ENCODE measurements at places on chromosomes 6 and 20.

- no peak for DNase-seq
Measured at GRCh38 chr20:22523499-22524392, 60.6 kb downstream of the FOXA2 start.

- no peak for DNase-seq
Measured at GRCh38 chr6:138526822-138527235, 27.5 kb upstream of the NHSL1 start.

GRCh38 chr6:25652007-25652515 is at the start of gene SCGN:
Gene SCGN, plus strand, starts transcription at chr6:25652215. Its CDS starts 189 bp downstream, at chr6:25652404.
- DNase-seq: no peak

GRCh38 chr20:19757487-19758132 is 448 bp upstream of the RIN2 start:
- no peak for DNase-seq

DNA sequence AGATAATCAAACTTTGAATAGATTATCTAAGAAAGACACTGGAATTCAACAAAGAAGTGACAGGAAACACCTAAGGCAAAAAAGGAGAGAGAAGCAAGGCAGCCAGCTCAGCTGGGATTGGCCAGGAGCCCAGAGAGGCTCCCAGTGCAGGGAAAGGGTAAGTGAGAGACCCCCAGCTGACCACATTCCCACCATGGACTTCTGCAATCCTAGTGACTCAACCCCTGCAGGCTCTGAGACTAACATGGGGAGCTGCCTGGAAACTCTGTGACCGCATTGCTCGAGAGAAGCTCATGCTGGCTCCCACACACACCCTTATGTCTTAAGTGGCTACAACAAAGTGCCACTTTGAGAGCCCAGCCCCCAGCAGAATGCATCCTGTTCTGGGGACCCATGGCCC is 215.1 kb downstream of the PACRG start:
- no peak for DNase-seq

DNA sequence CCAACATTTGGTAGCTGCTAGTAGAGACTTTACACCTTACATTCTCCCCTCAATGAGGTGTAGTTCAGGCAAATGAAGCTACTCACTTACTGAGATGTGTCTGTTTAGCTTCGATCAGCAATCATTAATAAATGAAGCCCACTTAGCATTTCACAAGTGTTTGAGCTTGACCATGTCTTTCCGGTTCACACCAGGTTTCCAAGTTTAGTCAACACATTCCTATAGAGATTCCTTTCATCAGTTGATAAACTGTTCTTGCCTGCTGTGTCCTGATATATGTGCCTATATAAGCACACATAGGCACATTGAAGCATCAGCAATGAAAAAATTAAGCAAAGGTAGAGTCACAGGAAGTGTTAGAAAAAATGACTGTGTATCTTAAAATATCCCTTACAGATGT is 150.0 kb downstream of the BTBD3 start:
- DNase-seq: no peak

GRCh38 chr20:497979-498378 is 35.6 kb upstream of the TBC1D20 start:
- no peak for DNase-seq

DNA sequence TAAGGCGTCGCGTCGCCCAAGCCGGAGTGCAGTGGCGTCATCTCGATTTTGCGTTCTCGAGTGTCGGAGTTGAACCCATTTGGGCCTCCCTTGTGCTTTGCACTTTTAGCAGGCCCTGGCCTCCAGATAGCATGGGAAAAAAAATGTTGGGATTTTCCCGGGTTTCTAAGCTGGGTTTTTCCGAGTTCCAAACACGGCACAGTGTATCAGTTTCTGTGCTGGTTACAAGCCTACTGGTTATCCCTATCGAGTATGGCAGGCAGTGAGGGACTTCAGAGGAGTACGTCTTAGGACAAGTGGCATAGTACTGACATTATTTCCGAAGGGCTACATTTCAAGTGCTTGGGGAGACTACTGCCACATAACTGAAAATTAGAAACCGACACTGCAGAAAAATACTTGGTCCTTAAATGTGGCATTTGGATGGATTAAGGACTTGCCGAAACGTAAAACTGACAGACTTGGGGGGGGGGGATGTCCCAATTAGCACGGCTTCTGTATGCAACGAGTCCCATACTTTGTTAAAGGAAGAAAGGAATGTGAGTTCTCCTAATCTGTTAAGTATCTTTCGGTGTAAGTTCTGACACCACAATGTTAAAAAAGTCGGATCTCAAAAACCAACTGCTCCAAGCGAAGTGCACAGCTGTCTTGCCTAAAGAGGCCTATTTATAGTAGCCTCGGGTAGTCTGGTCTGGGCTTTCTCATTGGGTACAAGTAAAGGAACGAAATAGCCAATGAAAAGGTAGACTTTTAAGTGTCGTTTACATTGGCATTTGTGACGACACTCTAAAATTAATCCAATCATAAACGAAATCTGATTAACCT is 70.2 kb downstream of the HFE start:
- DNase-seq: peak; percentile 38

DNA sequence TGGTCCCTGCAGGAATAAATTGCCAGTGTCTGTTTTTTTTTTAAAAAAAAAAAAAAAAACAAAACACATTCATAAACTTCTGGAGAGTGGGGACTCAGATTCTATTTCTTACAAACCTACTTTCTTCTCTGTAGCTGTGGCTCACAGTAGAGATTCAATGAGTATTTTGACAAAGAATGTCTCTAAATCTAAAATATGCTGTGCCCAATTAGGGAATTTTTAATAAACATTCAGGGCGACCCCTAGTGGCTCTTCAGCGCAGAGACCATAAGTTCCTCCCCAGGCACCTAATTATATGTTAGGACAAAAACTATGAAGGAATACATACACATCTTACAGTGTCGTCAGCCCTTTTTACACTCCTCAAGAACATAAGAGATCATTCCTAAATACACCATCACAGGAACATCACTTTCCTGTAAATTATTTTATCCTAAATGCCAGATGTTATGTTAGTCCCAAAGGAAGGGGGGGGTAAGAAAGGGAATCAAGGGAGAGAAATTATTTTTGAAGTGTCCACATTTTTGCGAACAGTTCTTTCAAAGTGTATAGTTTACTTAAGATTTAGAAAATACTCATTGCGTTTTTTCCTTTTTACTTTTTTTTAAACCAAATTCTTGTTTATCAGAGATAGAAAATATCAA is 21.8 kb upstream of the NAA20 start:
- no peak for DNase-seq

GRCh38 chr6:21173031-21173430 is 420.5 kb upstream of the SOX4 start:
- no peak for DNase-seq

- no peak for DNase-seq
Measured at GRCh38 chr6:144317736-144318135, 32.6 kb downstream of the UTRN start.

- DNase-seq: no peak
Measured at GRCh38 chr6:11431455-11431937, 106.1 kb upstream of the TMEM170B start.

GRCh38 chr6:106083618-106084017 is 2.5 kb upstream of the PRDM1 start:
- DNase-seq: no peak

DNA sequence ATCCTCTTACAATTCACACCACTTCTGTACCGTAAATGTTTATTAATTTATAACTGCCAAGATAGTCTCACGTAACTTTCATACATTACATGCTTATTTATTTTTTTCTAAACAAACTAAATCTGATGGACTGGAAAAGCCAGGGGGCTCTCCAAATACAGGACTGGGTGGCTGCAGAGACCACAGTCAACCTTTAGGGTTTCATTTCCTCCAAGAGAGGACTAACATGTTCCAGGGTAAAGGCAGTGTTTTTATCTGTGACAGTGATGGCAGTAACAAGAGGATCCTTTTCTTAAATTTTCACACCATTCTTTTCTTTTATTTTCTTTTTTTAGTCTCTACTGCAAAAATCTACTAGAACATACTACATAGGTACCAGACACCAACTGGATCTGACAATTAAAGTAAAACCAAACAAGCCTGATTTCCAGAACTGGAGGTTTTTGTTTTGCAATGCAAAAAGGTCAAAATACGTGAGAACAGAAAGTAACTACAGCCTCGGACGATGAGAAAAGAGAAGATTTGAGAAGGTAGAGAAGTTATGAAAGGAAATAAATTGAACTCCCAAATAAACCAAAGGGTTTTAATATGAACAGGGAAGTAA is 1.2 kb downstream of the LMBRD1 start:
- no peak for DNase-seq

DNA sequence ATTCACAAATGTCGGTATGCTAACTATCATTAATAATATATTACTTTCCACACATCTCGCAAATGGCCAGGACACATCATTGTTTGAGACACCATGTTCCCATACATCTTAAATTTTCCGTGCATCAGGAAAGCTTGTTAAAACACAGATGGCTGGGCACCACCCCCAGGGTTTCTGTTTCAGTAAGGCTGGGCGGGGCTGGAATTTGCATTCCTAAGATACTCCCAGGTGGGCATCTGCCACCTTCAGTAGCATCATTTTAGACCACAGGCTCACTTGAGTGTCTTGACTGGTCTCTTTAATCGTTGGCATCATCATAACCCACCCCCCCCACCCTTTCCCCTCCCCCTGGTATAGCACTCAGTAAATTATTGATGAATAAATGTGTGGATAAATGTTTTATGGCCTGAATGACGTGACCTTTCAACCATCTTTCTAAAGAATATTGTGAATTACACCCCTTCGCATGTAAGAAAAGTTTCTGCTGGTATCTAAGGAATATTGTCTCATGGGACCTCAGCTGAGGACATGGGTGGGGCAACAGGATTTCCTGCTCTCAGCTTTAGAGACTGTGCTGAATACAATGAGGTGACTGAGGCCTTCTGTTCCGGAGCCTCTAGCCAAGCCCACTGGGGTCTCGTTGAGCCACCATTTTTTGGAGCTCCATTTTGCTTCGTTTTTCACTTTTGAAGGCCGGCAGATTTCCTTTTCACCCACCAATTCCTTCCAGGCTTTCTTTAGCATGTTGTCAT is 124.1 kb upstream of the NEDD9 start:
- DNase-seq: no peak

DNA sequence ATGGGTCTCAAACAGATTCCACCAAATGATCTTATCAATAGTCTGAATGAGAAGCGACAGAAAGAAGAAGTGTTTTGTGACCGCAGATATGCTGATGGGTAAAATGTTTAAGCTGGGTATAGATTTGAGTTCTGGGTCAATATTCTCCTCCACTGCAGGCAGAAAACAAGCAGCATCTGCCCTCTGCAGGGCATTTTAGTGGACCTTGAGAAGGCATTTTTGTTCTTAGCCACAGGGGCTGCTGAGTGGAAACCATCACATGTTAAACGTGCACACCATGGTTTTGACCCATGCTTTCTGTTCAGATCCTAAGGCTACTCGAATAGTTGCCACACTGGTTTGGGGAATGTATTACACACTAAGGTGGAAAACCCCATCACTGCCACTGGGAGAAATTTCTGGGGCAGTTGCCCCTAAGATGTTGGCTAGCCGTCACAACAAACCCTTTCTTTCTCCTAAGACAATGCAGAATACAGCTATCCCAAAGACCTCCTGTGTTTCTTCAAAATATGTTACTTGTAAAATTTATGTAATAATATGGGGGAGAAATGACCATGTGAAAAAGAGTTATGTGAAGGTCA is 5.5 kb downstream of the POU3F2 start:
- DNase-seq: no peak

GRCh38 chr6:56299916-56300315 is 52.5 kb upstream of the COL21A1 start:
- no peak for DNase-seq

- DNase-seq: no peak
Measured at GRCh38 chr6:3911130-3911529, 62.0 kb downstream of the FAM50B start.
